ENCODE measurements at places on chromosomes 5 and 9. TPM values are rescaled to one million over a fixed set of nuclear protein-coding genes. Genes with fewer than 3 reads are reported as not detected.

The IGFBPL1 gene
- total RNA-seq = not detected

The SV2C gene
- total RNA-seq = 0.08 TPM

The ZNG1F gene
- 1.7 TPM for total RNA-seq

The PCA3 gene
- not detected for total RNA-seq

The DPM2 gene
- 19.9 TPM for total RNA-seq

The ELAVL2 gene
- total RNA-seq = 0.81 TPM

The PCDHB10 gene
- 0.41 TPM for total RNA-seq

The IL5 gene
- total RNA-seq = not detected

The SH3TC2 gene
- total RNA-seq = 4.1 TPM

The LCN15 gene
- total RNA-seq = not detected

The LTC4S gene
- 1.5 TPM for total RNA-seq

The EXOSC2 gene
- total RNA-seq = 31.5 TPM

The PKN3 gene
- total RNA-seq = 3.6 TPM

The RASGRF2 gene
- total RNA-seq = 3.3 TPM

The SEPTIN8 gene
- total RNA-seq = 22.7 TPM

The LURAP1L gene
- total RNA-seq = 47.5 TPM
